ENCODE measurements at places on chromosomes 5 and 9.

DNA sequence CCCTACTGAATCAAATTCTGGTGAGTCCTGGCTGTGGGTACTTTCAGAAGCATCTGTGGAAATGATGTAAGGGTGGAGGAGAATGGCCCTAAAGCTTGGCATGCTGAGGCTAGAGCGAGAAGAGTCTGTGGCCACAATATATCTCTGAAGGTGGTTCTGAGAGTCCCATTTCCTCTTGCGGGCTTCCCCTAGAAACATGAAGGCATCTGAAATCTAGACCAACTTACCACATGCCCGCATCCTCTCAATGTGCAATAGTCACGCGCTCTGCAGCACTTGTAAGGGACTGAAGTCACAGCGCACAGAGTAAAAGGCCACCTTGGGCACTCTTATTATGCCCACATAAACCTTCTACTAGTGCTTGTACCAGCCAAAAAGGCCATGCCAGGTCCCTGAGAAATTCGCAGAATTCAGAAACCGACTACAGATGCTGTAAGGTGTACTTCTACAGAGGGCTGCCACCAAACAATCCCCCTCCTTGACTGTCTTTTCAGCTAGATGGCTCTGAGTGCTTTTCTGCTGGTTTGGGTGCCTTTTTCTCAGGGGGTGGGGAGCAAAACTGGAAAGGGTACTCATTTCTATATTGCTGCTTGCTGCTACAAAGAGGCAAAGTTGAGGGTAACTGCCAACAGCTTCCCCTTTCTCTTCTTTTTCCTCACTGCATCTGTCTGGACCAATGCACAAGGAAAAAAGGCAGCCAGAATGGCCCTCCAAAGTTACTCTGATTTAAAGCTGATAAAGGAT, 107.3 kb downstream of the ZDHHC21 start:
- no peak for DNase-seq

DNA sequence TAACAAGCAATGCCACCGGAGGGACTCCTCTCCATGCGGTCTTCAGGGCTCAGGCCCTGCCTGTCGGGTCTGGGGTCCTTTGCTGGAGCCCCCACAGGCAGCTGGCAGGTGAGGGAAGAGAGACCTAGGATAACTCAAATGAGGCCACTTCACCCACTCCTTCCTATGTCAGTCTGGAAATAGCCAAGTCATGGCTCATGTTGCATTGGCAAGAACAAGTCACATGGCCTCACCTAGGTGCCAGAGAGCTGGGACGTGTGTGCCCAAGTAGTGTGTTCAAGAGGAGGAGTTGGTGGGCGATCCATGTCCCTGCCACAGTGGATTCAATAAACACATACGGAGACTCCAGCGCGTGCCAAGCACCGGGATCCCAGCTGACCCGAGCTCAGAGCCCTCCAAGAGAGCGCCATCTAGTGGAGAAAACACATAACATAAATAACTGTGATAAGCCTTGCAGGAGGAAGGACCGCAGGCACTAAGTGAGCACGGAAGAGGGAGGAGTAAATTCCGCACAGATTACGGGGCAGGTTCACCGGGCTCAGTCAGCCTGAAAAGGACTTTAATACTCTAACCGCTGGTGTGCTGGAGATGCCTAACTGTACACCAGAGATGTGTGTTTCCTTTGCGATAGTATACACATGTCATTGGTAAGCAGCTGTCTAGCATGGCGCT, 580.8 kb downstream of the CCDC171 start:
- no peak for DNase-seq

- no peak for DNase-seq
These were observed 436.8 kb downstream of the TUSC1 start for GRCh38 chr9:25241421-25241820.

GRCh38 chr5:124297826-124298225, 448.6 kb downstream of the ZNF608 start:
- DNase-seq: no peak

GRCh38 chr5:58459146-58460001, 512 bp downstream of the PLK2 start:
- no peak for DNase-seq

GRCh38 chr5:116507941-116508655, 66.5 kb downstream of the SEMA6A start:
- no peak for DNase-seq

GRCh38 chr9:88179062-88179521, 40.8 kb upstream of the SPATA31C2 start:
- DNase-seq: no peak

DNA sequence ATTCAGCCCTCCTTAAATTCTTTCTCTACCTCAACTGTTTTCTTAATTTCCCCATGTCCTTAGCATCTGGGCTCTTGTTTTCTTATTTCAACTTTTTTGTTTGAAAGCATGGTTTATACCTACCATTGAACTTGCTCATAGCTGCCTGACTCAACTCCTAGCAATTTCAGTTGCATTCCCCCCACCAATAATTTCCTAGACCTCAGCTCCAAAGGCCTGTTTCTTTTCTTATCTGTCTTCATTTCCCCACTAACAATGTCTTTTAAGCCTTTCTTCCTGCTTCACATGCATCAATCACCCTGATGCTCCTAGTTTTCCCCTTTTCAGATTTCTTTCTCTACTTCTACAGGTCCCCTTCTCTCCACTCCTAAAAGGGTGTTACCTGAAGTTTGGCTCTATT, 129.7 kb upstream of the PDE4D start:
- no peak for DNase-seq

DNA sequence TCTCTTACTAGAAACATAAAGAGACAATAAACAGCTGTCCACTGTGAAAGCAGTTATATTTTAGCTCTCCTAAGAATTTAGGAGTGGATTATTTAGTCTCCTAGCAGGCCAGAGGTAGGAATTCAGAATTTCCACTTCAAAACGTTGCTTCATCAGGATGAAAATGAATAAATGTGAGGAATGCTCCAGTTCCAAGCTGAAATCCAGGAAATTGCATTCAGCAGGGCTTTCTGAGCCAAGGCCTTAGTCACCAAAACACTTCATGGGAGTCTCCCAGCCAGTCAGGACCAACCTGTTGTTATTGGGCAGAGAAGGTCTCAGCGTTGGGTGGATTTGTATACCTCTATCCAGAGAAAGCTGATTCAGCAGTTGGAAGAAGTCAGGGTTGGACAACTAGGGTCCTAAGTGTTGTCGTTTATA, 1040.3 kb downstream of the TLE1 start:
- no peak for DNase-seq

GRCh38 chr9:112170235-112170634, 4.9 kb downstream of the SUSD1 start:
- no peak for DNase-seq

DNA sequence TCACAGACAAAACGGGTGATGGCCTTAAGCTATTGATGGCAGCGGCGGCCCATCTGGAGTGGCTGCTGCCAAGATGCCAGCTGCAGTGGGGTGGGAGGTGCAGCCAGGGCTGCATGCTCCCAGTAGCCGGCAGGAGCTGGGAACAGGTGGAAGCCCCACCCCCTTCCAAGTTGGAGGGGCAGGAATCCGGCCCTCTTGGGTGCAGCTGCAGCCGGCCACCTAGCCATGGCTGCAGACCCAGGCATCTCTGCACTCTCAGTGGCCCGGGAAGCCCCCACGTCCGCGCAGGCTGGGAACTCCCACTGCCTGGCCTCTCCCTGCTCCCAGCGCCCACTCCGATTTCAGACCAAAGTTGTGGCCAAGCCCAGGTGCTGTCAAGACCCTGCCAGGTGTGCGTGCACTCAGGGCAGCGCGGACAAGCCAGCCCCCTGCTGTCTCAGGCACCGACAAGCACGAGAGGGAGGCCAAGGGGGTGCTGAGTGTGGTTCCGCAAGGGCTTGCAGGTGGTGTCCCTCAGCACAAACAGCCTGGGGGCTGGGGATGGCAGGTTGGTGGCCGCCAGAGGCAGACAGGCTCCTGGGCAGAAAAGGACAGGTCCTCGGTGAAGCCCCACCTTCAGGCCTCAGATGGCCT, 115.1 kb upstream of the TSLP start:
- no peak for DNase-seq

- no peak for DNase-seq
These were observed 106.0 kb upstream of the MTAP start for GRCh38 chr9:21696411-21696871.

- DNase-seq: no peak
These were observed 92.6 kb downstream of the OR2K2 start for GRCh38 chr9:111237447-111237846.

DNA sequence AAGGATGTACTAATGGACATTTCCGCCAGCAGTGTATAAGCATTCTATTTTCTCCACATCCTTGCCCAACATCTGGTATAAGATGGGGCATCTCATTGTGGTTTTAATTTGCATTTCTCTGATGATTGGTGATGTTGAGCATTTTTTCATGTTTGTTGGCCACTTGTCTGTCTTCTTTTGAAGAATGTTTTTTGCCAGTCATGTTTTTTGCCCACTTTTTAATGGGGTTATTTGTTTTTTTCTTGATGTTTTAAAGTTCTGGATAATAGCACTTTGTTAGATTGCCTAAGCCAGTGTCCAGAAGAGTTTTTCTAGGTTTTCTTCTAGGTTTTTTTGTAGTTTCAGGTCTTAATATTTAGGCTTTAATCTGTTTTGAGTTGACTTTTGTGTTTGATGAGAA, 31.7 kb downstream of the RAD23B start:
- no peak for DNase-seq

GRCh38 chr5:154058055-154059038, 19.6 kb downstream of the MFAP3 start:
- DNase-seq: no peak

- DNase-seq: no peak
These were observed 73.6 kb downstream of the TLR4 start for GRCh38 chr9:117777823-117778222.

DNA sequence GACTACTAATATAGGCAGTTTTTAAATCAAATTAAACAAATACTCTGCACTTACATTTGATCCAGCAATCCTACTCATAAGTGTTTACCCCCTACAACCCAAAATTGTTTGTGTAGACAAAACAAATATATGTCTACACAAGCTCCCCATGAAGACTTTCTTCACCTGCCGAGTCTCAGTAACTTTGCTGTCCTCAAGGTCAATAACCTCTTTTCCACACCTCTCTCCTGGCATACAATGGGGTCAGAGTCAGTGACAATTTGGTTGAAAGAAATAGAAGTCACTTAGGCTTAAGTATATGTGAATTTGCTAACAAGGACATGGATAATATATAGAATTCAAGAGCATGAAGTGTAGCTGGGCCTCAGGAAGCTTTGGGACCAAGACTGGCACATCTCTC, 29.1 kb downstream of the APBA1 start:
- no peak for DNase-seq

DNA sequence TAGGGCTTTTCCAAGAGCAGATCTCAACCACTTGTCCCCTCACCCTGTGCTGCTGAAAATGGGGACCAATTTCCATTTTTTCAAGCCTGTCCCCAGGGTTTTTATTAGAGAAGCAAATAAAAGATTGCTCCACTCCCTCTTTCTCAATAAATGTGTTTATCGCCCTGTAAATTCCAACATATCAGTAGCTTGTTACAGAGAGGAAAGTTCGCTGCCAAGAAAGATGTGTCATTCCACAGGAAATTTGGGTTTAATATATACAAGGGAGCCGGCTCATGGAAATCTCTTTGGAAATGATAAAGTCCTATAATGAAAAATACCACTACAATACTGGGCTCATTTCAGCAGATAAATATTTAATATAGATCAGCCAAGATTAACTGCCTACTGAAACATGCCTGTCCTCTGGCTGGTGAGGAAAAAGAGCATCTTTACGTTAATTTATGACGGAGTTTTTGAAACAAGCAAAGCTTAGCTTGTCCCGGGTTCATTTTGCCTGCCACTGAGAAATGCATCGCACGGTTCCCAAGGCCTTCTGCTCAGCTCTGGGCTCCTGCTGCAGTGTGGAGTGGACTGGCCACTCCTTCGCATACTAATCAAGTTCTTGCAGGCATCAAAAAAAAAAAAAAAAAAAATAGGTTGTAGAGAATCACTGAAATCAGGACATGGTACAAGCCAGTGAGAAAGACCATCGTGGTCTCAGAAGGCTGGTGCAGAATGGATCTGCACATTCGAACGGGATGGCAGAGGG, 84.5 kb downstream of the BRINP1 start:
- no peak for DNase-seq

DNA sequence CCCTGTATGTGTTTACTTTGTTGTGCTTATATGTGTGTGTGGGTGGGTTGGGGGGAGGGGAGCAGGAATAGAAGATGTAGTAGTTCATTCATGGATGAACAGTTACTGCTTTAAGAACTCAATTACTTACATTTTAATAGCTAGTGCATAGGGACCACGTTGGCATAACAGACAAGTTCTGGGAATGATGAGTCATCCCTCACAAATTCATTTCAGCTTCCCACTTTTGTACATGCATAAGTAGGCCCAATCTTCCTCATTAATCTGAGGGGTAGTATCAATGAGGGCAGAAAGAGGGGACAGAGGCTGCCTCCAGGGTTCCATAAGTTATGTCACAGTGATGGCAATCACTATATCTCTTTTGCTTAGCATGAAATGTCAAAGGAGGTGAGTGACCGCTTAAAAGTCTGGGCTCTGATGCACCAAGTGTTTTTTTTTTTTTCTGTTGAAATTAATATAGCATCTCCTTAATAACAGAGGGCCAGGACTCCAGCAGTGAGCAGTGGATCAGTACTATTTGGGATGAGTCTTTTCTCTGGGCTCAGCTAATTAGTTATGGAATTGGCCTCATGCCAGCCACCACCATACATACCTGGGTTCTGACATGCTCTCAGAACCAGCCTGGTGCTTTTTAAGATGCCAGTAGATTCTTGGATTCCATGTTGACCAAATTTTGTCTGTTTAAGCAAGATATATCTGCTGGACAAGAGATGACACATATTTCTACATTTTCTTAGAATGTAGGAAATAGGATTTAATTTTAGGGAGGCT, 37.1 kb downstream of the PRDM6 start:
- peak; percentile 42 for DNase-seq

DNA sequence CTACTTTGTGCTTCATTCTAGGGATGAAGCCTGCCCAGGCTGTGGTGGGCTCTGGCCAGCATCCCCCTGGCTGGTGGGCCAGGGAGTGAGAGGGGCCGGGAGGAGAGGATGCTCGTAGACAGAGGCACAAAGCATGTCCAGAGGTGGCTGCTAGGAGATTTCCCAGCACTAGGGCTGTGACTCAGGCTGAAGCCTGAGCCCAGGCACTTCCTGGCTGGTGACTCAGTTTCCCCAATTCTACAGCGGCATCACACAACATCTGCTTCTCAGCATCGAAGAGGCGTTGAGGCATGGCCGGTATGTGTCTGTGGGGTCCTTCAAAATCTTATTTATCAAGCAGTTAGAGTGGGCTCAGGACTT, 55.6 kb downstream of the DUSP1 start:
- DNase-seq: no peak

DNA sequence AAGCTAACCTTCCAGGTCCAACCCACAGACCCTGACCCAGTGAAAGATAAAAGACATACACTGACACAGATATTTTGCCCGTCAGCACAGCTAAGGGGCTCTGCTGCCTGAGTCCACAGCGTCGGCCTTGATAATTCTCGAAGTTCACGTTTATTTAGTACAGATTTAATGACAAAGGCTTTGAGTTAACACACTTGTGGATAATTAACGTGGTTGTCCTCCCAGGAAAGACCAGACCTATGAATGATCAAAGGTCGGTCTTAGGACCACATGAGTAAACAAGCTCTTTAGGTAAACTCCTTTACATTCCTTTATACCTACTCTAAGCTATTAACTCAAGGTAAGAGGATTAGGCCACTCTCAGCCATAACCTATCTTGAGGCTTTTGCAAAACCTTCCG, 11.3 kb upstream of the TEX10 start:
- DNase-seq: no peak

GRCh38 chr5:67306965-67307607, 110.5 kb upstream of the CD180 start:
- no peak for DNase-seq

- no peak for DNase-seq
These were observed 311.0 kb downstream of the AGTPBP1 start for GRCh38 chr9:85430659-85431338.

All from HFF-Myc (cell line).